DMS 273 treated with DMSO at 0.1 percent for 48 hours (cell line): ENCODE measurements at places on chromosomes 7 and 10.

- no peak for DNase-seq
Observed at GRCh38 chr10:126588024-126588423, 82.5 kb downstream of the C10orf90 start.

- no peak for DNase-seq
Observed at GRCh38 chr7:151424799-151425198, 15.0 kb upstream of the WDR86 start.

- no peak for DNase-seq
Observed at GRCh38 chr7:156845379-156846101, 47.4 kb downstream of the LMBR1 start.

GRCh38 chr10:49612513-49613164 is 1.2 kb upstream of the CHAT start:
- no peak for DNase-seq

DNA sequence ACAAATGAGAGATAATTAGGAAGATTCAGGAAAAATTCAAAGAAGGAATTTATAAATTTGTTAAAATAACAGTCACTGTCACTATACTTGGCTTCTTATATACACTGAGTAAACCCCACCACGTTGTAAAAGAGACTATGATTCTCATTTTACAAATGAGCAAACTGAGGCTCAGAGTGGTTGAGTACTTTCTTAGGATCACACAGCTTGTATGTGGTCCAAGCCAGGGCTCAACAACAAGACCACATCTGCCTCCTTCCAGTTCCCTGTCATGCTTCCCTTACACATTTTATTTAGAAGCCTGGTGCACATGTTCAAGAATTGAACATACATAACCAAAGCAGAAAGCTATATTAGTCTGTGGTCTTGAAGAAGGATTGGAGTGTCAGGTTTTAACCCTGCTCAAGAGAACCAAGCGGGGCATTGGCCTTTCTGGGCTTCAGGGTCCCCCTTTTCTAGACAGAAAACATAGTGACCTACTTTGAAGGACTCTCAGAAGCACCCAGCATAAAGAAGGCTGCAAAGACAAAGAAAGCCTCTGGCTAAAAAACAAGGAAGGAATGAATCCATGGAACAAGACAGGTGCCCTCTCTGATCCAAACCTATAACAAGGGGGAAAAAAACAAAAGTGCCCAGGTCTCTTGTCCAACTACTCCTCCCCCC is 846 bp downstream of the MRLN start:
- DNase-seq: no peak

- no peak for DNase-seq
Observed at GRCh38 chr7:86768394-86768793, 124.7 kb downstream of the GRM3 start.
